ENCODE measurements at places on chromosomes 11 and 22.
A peak's percentile ranks its signal among the peaks of the same experiment; 100 is the strongest.

DNA sequence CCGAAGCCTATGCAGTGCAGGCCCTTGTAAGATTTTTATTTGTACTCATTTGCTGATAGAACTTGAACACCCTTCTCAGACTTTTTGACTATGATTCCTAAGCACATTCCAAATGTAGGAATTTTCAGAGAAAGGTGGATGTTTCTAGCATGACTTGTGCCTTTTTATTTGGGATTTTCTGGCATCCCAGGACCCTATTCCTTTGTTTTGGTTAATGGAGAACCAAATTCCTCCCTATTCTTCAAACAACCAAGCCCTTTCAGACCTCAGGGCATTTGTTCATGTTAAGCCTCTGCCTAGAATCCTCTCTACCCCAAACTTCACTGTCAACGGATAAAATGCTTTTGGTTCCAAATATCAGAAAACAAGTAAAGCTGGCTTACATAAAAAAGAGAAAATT lies 371.1 kb downstream of the DDX10 start:
- no peak for DNase-seq

GRCh38 chr22:50206599-50206998 lies 5.8 kb downstream of the SELENOO start:
- no peak for DNase-seq

DNA sequence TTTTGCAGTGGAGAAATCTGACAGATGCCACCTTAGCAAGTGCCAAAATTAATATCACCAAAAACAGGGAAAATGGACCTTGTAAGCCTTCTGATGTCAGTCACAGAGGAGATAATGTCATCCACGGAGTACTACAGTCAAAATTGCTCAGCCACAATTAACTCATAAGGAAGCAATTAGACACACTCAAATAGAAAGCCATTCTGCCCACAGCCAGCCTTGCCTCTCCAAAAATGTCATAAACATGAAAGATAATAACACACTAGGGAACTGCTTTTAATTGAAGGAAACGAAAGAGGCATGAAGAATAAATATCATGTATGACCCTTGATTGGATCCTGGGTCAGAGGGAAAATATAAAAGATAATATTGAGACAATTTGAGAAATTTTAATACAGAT lies 505.6 kb upstream of the API5 start:
- DNase-seq = no peak

DNA sequence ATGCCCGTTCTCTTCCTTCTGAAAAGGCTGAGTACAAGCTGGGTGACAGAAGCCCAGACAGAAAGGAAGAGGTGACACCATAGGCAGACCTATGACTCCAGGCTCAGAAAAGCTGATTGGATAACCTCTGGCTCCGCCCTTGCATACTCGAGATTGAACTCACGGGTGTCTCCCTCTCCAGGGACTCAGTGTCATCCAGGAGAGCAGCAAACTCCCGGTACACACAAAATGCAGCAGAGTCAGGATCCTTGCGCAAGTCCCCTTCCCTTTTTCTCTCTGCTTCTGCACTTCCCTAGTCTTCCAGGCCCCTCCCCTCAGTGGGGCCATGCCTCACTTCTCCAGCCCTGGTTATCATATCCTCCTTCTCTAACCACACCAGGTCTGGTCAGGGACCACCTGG lies 9.8 kb downstream of the SCN4B start:
- no peak for DNase-seq

GRCh38 chr22:25497716-25498115 lies 66.8 kb upstream of the GRK3 start:
- DNase-seq = no peak

- no peak for DNase-seq
Observed at GRCh38 chr11:18352581-18352980, 30.2 kb downstream of the GTF2H1 start.

DNA sequence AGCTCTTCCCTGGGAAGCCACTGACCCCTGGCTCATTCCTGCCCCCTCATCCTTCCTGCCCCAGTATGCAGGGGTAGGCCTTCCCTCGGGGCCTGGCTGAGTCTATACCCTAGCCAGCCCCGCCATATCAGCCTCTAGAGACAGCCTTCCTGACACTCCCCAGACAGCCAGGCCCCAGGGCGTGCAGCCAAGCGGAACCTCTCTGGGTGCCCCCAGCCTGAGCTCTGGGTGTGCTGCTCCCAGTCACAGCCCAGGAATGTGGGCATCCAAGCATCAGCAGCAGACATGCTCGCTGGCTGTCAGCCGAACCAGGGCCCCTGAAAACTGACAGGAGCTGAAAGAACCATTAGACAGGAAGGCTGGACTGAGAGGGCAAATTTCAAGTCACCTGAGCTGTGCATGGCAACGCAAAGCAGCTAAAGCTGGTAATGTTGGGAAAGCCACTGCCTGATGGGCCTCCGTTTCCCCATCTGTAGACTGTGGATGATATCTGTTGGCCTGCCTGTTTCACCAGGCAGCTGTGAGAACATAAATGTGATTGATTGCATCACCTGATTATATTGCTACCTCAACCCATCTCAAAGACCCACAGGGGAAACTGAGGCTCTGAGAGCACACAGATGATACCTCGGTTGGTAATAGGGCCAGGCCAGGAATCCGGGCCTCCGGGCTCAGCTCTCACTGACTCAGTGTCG lies 93.2 kb downstream of the LRRC32 start:
- no peak for DNase-seq

- no peak for DNase-seq
Observed at GRCh38 chr22:30266445-30267381, at the start of gene OSM. TSS of gene OSM (minus strand) at chr22:30266851. CDS start at chr22:30266799, 52 bp downstream.

- DNase-seq = no peak
Observed at GRCh38 chr11:88535916-88536547, 198.5 kb upstream of the CTSC start.

DNA sequence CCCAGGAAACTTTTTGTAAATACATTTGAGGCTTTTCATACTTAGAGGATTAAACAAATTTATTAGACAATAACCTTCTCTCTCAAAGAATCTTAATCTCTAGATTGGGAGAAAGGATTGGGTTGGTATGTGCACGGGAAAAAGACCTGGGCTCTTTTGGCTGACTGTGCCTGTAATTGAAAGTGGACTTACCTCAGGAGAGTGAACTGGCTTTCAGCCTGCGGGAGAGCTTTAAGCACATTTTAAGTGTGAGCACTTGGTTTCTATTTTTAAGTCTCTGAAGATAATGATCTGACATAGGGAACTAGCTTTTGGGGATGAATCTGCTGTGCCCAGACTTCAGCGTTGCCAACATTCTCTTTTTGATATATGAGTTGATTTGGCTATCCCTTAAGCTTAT lies 35.8 kb downstream of the UVRAG start:
- no peak for DNase-seq

DNA sequence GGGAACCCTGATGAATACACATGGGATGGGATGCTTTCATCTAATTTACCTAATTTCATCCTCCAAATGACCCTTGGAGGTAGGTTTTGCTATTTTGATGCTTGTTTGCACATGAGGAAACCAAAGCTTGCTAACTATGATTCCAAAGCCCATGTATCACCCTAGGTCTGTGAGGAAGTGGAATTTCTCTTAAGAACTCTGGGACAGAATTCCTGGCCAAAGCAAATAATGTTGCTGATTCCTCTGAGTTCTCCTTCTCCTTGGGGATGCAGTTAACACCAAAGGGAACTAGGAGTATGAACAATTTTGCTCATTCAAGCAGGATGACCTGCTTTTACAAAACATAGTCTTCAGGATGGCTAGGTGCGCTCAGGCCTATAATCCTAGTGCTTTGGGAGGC lies 80.0 kb downstream of the KCNC1 start:
- DNase-seq = no peak

DNA sequence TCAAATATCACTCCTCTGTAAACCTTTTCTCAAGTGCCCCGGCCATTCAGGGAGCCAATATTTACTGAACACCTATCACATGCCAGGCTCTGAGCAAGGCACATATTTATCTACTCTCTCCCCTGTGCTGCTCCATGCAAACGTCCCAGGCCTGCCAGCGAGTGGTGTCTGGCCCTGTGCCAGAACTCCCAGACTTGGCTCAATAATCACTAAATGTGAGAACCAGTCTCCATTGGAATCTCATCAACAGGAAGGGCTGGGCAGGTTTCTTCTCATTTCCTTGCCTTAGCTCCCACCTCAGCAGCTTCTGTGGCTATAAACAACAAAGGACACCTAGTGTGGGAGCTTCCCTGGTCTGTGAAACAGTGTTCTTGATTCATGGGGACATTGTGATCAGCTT lies 21.7 kb downstream of the RASSF10 start:
- DNase-seq = no peak

DNA sequence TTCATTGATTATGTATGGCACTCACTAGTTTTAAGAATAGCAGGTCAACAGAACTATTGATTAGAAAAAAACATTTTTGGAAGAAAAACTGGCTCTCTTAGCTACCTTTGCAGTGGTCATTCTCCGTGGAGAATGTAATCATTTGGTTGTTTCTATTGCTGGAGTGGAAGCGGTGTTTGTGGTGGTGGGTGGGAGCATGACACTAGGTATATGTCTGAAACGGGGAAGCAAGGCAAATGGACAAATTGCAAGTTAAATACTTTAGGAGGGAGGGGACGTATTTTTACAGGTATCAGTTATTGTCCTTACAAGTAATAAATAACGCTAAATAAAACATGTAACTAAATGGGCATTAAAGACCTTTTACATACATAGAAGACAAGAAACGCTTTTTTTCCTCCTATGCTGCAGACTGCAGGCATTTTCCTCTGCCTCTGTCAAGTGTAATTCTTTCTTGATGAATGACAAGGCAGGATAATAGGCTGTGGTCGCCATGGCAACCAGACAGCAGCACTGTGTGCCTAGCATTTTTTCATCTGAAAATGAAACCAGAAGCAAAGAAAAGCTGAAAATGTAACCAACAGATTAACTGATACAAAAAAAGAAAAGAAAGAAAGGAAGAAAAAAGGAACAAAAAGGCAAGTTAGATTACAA lies 46.2 kb downstream of the BLID start:
- DNase-seq = peak; percentile 86

DNA sequence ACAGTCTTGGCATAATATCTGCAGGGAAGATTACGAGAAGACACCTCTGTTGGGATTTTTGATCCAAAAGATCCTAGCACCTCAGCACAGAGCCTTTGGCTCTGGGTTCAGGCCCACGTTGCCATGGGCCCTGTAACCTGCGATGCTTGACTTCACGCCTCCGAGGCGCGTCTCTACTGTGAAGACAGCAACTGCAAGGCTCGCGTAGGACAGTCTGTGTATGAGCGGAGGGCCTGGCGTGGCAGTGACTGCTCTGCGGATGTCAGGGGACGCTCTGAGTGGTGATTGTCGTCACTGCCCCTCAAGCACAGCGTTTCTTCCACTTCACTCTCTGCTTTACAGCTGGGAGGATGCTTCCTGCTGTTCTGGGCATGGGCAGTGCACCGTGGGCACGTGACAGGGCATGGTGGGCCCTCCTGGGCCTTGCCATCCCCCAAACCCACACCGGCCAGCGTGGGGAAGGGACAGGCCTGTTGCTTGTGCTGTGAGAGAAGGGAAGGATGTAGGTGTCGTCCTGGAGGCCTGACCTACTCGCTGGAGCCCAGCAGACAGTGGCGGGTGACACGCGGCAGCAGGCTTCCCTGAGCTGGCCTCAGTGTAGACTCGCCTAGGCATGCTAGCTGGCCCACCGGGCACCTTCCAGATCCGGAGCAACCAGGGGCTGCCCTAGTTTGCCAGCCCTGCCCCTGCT lies 26.5 kb downstream of the GLB1L2 start:
- no peak for DNase-seq
